ENCODE measurements at places on chromosomes 2 and 18. TPM values are rescaled to one million over a fixed set of nuclear protein-coding genes. Genes with fewer than 3 reads are reported as not detected.
A peak's percentile ranks its signal among the peaks of the same experiment; 100 is the strongest.

The NMUR1 gene
- 0.07 TPM for total RNA-seq

The TRAF3IP1 gene
- total RNA-seq: 12.2 TPM

GRCh38 chr2:175981551-175981950 is 20.5 kb downstream of the LNPK start:
- ATAC-seq: no peak

- no peak for ATAC-seq
Observed at GRCh38 chr2:100423631-100424030, 6.2 kb upstream of the CHST10 start.

DNA sequence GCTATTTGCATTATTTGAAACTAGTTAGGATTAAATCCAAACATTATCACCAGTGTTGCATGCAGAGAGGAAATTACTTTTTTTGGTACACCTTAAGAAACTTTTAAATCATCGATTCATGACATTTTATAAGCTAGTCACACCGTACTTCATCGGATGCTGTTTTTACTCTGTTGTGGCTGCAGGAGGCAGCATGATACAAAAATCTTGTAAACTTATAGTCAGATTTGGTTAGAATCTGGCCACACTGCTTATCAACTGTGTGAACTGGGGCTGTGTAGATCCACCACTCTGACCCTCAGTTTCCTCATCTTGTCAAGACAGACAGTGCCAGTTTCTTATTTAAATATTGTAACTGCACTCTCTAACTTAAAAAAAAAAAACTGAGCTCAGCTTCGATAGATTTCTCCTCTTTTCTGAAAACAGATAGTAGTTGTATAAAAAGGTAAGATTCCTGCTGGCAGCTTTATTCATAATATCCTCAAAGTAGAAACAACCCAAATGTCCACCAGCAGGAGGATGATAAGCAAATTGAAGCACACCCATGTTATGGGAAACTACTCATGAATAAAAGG is 77.8 kb downstream of the RAPGEF4 start:
- peak; percentile 47 for ATAC-seq

- no peak for ATAC-seq
Observed at GRCh38 chr2:200136655-200137054, 169.8 kb upstream of the SPATS2L start.

DNA sequence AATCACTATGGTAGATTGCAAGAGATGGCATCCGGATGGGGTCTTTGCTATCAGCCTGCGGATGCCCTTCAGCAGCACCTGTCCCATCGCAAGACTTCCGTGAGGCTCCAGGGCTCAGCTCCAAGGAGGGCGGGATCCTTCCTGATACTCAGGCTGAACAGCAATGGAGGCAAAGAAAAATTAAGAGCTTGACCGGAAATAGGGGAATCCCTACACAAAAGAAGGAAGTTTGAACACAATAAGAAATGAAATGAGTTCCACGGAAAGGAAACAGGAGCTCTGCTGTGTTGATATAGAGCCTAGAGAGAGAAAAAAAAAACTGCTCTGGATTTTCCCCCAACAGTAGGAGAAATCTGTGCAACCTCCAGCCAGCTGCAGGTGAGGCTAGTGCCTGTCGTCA is 91.9 kb downstream of the ARL4C start:
- ATAC-seq: no peak

- ATAC-seq: no peak
Observed at GRCh38 chr18:31554776-31555175, 36.9 kb upstream of the TTR start.

DNA sequence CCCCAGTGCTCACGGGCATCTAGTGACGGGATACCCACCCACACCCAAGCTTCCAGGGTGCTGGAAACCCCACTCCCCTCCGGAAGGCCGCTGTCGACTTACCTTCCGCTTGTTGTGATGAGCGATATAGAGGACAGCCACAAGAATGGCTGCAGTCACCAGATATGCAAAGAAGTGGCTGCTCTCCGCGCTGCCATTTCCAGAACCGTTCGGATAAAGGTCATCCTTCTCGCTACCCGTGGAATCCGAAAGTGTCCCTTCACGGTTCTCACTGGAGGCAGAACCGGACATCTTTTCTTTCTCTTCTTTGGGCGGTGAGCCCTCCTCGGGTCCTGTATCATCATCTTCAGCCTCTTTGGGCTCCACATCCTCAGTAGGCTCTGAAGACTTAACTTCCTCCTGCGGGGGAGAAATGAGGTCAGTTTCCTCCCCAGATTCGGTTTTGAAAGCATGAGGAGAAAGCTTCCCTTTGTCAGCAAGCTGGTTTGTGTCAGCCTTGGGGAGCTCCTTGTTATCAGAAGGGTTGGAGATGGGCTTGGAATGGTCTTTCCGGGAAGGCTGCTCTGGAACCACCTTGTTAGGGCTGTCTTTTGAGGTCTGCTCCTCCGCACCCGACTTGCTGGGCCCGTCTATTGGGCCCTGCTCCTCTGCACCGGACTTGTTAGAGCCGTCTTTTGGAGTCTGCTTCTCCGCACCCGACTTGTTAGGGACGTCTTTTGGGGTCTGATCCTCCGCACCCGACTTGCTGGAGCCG is 1.2 kb downstream of the TGOLN2 start:
- no peak for ATAC-seq

GRCh38 chr18:53883771-53884170 is 340.7 kb downstream of the MBD2 start:
- ATAC-seq: no peak

DNA sequence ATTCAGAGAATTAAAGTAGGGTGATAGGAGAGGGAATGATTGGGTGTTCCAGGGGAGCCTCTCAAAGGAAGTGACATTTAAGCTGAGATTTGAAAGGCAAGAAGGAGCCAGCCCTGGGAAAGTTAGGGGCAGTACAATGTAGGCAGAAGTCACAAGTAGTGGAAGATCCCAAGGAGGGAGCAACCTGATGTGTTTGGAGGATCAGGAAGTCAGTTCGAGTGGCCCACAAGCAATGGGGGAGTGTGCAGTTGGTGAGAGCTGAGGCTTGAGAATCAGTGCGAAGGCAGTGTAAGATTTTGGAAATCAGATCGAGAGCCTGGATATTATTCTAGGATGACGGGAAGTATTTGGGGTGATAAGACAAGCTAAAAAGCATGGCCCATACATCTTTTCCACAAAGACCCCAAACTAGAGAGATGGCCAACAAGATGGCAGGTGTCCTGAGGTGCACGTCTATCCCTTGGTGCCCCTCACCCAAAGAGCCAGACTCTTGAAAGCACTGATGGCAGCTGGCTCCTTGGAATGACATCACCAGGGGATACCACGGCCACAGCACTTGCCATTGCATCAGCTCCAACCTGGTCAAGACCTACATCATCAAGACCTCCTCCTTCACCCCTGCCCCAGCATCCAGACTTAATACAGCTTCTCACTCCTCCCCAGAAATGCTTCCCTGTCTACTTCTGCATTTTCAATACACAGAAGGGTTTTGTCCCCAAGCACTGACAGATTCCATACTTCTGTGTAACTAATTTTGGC is 127.3 kb downstream of the BCL2 start:
- ATAC-seq: peak; percentile 84

GRCh38 chr18:55685638-55686037 is 97.6 kb upstream of the TCF4 start:
- no peak for ATAC-seq

DNA sequence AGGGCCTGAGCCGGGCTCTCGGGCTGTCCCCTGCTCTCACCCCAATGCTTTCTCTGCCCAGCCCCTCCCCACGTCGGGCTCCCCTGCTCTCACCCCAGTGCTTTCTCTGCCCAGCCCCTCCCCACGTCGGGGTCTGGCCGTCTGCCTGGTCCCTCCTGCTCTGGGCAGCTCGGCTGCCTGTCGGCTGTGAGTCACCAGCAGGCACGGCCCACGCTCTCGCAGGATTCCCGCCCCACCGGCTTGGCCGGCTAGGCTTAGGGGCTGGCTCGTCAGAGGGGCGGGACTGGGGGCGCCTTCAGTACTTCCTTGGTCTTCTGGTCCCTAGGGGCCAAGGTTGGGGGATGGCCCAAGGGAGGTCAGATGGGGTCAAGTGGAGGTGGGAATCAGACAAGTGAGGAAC is 3.3 kb downstream of the BOK start:
- ATAC-seq: peak; percentile 66

DNA sequence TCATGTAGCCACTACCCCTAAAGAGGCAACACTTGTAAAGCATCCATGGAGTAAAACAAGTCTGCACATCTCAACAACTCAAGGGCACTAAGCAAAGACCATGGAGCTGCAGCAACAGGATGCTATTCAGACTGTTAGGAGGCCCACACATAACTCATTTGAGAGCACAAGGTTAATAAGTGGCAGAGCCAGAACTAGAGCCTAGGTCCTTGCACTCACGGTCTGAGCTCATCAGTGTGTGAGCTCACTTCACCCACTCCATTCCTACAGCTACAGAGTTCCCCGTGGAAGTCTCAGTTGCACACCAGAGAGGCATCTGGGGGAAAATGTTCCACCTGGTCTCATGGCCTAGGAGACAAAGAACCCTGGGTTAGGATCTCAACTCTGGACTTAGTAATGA is 35.0 kb downstream of the TTC32 start:
- no peak for ATAC-seq

- no peak for ATAC-seq
Observed at GRCh38 chr2:241534293-241534692, 24.3 kb upstream of the BOK start.

GRCh38 chr2:72813841-72814240 is 12.0 kb downstream of the EXOC6B start:
- no peak for ATAC-seq

DNA sequence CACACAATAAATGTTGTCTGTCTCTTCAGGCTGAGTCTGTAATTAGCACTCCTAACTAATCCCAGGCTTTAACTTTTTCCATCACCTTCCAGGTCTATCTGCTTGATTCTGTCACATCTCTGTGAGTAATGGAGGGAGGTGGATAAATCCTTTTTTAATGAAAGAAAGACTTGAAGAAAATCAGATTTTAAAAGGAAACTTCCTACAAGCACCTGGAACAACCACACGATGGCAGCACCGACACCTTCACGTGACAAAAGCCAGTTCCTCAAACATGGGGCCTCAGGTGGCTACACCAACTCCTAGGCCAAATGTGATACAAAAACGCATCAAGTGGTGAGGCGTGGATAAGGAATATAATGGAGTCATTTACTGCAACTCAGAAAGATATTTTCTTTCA is 41.8 kb downstream of the TGFBRAP1 start:
- ATAC-seq: no peak

- no peak for ATAC-seq
Observed at GRCh38 chr2:175064797-175065196, 59.6 kb upstream of the CHN1 start.

Measured in motor neuron (in vitro differentiated cells).